ENCODE measurements at places on chromosomes 6 and 20.

DNA sequence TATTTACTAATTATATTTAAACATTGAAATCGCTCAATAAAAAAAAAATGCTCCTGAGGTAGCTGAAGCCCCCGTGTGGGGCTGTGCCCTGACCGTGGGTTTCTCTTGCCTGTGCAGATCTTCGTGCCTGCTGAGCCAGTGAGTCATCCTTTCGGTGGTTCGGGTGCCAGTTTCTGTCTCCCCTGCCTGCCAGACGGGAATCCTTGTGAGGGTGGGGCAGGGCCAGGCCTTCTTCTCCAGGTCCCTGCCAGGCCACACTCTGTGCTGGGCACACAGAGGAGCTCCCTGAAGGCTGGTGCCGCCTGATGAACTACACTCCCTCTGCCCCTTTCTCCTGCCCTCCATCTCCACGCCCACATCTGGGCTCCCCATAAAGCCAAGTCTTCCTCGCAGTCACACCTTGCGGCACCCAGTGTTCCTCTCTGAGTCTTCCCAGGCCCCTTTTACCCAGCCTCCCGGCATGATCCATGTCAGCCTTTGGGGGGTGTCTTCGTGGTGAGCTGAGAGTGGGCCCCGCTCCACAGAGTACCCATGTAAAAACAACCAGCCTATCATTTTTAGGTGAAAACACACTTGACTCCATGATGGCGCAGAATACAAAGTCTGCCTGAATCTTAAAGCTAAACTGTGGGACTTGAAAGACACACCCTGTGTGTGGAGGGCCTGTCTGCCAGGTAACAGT is 19.3 kb downstream of the FGD2 start:
- no peak for DNase-seq

GRCh38 chr6:98924647-98925046 is 23.1 kb downstream of the FBXL4 start:
- DNase-seq = no peak

- DNase-seq = no peak
These were observed 88.5 kb upstream of the EXOC2 start for GRCh38 chr6:781350-781961.

DNA sequence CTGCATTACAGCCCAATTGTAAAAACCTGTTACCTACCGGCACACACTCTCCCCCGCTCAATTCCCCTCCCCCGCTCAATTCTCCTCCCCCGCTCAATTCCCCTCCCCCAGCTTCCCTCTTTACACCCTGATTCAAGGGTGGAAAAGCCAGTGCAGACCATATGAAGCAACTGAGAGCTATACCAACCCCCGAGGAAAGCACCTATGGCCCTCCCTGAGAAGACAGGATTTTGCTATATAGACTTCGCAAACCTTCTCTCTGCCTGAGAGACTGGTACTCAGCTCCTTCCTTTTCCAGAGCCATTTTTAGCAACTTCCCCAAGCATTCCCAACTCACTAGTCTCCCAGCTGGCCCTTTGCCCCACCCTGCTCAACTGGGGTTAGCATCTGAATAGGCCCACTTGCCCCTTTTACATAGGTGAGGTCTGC is 7.6 kb downstream of the GNAS-AS1 start:
- DNase-seq = no peak

DNA sequence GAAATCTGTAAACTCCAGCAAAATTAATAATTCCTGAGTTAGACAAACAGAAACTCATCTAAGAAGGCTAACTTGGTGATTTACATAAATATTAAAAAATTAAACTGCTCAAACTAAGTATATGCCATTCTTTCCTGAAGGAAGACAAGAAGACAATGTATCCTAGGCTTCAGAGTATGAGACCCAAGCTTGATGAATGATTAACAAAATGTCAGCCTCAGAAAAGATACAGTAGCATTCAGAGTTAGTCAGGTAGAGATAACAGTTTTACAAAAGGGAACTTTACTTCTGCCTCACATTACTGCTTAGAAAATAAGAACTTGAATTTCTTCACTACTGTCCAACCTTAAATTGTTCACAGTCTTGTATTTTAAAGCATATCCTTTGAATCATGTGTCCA is 12.0 kb downstream of the CSNK2A1 start:
- DNase-seq = no peak

DNA sequence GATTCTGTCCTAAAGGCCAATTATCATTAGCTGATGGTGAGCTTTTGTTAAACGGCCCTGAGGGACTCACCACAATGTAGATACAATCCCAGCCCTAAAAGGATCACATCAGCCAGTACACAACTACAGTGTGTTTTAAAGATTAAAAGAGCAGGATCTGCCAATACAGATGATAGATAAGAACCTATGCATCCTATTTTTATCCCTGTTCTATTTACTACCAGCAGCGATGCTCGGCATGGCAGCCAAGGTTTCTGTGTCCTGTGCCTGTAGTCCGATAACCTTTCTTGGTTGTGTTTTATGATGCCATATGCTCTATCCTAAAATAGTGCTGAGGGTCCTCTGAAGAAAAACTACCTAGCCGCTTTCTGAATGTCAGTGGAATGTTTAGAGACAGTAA is 289.4 kb downstream of the PHACTR1 start:
- DNase-seq = no peak

GRCh38 chr6:136764517-136764993 is 27.7 kb downstream of the MAP3K5 start:
- DNase-seq = no peak

- DNase-seq = no peak
These were observed 43.7 kb downstream of the NINL start for GRCh38 chr20:25541676-25542075.

GRCh38 chr20:20051767-20052073 is 546 bp downstream of the CRNKL1 start:
- no peak for DNase-seq

- no peak for DNase-seq
These were observed 92.0 kb downstream of the CD40 start for GRCh38 chr20:46209930-46210671.

DNA sequence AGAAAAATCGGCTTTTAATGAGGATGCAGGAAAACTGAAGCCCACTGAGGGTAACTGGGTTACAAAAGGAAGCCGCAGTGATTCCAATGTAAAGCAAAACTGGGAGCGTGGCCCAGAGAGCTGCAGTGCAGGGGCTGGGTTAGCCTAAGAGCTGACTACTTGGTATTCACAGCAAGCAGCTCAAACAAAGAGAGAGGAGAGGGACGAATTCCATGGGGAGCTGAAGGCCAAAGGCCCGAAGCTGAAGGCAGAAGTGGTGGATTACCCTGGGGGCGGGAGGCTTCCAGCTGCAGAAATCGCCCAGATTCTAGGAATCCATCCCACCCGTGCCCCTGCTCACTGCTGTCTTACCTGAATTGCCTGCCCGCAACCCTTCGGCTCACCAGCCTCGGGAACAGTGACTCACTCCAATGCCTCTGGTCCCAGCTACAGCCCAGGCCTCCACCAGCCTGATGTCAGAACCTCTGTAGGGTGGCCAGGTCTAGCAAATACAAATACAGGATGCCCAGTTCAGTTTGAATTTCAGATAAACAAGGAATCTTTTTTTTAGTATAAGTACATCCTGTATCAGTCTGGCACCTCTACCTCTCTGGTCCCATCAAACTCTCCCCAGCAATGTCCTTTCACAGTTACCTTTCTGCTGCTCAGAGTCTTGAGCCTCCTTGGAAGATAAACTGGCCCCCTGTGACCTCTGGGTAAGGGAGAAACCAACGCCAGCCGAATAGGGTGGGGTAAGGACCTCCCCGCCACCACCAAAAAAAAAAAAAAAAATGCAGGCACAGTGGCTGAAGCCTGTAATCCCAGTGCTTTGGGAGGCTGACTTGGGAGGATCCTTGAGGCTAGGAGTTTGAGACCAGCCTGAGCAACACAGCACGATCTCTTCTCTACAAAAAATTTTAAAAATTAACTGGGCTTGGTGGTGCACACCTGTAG is 14.6 kb upstream of the ZMYND8 start:
- DNase-seq = no peak

DNA sequence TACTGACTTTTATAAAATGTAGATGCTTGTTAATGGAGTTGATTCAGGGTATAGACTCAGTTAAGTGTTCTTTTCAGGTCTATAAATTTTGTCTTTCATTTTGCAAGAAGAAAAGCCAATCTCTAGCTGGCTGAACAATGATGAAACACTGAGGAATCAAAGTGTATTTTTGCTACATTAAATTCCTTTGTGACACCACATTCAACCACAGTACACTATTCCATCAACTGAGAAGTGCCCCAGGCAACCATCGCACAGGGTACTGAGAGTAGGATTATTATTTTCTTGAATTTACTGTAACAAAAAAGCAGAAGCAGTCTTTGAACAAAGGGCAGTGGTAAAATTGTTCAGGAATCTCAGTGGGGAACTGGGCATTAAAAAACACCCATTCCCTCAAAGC is 83.6 kb downstream of the PREP start:
- DNase-seq = no peak

- DNase-seq = no peak
These were observed 91.7 kb downstream of the COL12A1 start for GRCh38 chr6:75114195-75114594.

GRCh38 chr6:111523484-111524167 is 40.6 kb upstream of the REV3L start:
- DNase-seq = no peak

GRCh38 chr20:54132612-54133433 is 41.0 kb downstream of the CYP24A1 start:
- DNase-seq = no peak

GRCh38 chr6:108417027-108417426 is 122.2 kb downstream of the AFG1L start:
- no peak for DNase-seq

DNA sequence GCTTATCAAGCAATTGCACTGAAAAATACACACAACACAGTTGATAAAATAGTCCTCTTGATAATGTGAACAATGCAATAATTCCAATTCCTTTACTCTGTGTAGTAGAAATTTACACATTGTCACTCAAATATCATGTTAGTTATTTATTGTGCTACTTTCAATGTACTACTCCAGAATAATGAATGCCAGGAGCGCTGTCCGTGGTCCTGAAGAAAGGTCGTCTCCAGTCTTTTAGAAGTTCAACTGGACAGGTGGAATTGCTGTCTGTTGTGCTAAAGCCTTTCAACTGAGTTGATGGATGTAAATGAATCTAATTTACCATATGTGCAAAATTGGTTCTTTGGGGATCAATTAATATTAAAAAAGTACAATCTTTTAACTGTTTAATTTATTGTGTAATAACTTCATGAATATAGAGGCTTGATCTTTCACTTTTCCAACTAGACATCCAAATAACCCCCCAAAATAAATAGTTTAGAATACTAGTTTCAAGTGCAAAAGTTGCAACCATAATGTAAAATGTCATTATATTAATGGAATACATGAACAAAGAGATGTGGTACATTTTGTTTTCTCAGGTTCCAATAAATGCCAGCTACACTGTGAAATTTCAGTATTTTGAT is 3.2 kb downstream of the GRIK2 start:
- no peak for DNase-seq

- DNase-seq = no peak
These were observed 571 bp upstream of the PRPF6 start for GRCh38 chr20:63980317-63980805.

- DNase-seq = no peak
These were observed 125.9 kb upstream of the THBS2 start for GRCh38 chr6:169379495-169380070.

DNA sequence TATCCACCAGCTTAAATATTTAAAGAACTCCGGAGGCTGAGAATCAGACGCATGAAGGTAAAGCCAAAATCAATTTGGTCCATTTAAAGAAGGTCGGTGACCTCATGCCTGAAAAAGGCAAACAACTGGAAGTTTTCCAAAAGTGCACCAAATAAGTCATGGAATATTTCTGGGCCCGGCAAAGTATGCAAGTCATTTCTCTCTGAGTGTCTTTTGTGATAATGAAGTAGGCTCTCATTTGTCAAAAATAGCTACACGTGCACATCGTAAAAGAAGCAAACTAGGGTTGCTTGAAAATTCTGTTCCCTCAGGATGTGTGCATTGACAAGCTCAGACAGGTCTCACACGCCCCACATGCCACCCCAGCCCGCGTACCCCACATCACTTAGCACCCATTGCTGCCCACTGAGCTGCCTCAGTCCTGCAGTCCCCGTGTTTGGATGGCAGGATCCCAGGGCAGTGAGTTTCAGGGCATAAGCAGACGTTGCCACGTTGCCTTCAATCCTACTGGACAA is 20.5 kb upstream of the PYGB start:
- DNase-seq = no peak

- DNase-seq = no peak
These were observed 23.7 kb downstream of the SERPINB1 start for GRCh38 chr6:2817903-2818443.

GRCh38 chr6:20952699-20953474 is 418.6 kb downstream of the CDKAL1 start:
- DNase-seq = no peak

GRCh38 chr6:141359953-141360352 is 772.8 kb upstream of the GJE1 start:
- DNase-seq = no peak
